ENCODE measurements at places on chromosomes 7 and 10.

GRCh38 chr7:138630059-138630610, 71.0 kb downstream of the SVOPL start:
- no peak for DNase-seq

- DNase-seq, result no peak
Observed at GRCh38 chr7:120156476-120156875, 116.5 kb upstream of the KCND2 start.

DNA sequence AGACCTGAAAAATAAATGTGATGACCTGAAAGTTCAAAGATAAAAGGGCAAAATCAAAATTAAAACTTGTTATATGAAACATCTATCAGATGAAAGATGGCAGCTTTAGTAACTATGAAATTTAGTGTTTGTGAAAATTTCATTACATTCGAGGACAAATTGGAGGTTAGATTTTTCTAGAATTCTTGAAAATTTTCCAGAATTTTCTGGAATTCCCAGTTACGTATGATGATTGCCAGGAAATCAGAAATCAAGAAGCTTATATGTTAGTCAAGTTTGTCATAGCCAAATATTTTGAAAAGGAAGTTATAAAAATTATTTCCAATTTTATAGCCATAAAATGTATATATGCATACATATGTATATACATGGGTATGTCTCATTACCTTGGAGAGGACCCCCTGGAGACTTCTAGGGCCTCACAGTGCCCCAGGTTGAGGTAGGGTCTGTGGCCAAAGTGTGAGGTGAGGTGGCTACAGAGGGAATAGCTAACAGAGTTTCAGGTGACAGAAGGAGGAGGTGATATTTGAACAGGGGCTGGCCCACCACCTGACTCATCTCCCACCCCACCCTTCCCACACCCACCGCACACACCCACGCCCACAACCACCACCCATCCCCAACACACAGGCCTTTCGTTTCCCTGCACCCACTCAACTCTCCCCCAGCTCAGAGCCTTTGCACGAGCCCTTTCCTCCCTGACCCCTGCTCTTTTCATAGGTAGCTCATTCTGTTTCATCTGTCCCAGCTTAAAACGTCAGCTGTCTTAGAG, 21.5 kb downstream of the C10orf105 start:
- DNase-seq, result no peak

DNA sequence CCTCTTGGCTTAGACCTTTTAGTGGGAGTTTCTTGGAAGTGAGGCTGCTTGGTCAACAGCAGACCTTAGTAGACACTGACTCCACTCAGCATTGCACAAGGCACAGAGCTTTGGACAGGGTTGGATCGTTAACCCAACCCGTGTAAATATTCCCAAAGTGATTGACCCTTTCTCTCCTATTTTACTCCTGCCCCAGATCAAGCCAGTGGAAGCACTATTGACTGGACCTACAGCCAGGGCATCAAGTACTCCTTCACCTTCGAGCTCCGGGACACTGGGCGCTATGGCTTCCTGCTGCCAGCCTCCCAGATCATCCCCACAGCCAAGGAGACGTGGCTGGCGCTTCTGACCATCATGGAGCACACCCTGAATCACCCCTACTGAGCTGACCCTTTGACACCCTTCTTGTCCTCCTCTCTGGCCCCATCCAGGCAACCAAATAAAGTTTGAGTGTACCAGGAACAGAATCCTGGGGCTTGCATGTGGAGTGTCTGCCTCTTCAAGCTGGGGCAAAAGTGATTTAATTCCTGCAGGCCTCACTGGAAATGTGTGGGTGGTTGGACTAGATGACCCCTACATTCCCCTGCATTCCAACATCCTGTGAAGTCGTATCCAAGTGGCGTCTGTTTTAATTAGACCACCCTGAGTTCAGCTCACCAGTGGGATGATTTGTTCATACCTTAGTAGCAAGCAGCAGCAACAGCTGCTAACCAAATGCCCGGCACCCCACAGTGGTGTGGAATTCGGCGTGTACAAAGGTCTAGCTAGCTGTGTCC, 7.5 kb downstream of the CPA1 start:
- DNase-seq, result no peak

DNA sequence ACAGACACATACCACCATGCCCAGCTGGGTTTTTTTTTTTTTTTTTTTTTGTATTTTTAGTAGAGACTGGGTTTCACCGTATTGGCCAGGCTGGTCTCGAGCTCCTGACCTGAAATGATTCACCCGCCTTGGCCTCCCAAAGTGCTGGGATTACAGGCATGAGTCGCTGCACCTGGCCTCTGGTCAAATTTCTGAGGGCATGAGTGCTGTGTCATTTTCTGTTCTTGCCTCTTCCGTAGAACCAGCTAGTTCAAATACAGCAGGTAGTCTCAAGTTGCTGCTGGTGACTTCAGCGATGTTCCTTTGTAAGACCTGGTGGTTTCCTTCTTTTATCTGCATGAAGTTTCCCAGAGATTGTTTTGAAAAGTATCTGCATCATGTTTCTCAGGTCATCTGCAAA, 134.8 kb upstream of the SHH start:
- DNase-seq, result no peak

DNA sequence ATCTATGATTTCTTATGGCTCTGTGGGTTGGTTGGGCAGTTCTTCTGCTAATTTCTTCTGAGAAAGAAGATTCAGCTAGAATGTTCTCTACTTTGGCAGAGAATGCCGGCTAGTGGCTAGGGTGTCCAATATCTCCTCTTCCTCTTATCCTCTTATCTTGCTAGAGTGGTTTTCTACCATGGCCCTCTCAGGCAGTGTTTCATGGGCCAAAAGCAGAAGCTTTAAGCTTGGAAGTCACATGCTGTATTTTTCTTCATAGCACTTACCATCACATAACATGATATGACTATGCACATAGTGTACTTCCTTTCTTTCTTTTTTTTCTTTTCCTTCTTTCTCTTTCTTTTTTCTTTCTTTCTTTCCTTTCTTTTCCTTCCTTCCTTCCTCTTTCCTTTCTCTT, 140.0 kb downstream of the ITGB8 start:
- DNase-seq, result no peak

- no peak for DNase-seq
Observed at GRCh38 chr7:141744131-141744530, 6.0 kb downstream of the SSBP1 start.

GRCh38 chr10:96685306-96685705, 35.0 kb downstream of the PIK3AP1 start:
- no peak for DNase-seq

GRCh38 chr7:89474456-89474855, 678.9 kb upstream of the TEX47 start:
- no peak for DNase-seq

GRCh38 chr10:11414314-11415038, 197.0 kb downstream of the USP6NL start:
- DNase-seq, result no peak

DNA sequence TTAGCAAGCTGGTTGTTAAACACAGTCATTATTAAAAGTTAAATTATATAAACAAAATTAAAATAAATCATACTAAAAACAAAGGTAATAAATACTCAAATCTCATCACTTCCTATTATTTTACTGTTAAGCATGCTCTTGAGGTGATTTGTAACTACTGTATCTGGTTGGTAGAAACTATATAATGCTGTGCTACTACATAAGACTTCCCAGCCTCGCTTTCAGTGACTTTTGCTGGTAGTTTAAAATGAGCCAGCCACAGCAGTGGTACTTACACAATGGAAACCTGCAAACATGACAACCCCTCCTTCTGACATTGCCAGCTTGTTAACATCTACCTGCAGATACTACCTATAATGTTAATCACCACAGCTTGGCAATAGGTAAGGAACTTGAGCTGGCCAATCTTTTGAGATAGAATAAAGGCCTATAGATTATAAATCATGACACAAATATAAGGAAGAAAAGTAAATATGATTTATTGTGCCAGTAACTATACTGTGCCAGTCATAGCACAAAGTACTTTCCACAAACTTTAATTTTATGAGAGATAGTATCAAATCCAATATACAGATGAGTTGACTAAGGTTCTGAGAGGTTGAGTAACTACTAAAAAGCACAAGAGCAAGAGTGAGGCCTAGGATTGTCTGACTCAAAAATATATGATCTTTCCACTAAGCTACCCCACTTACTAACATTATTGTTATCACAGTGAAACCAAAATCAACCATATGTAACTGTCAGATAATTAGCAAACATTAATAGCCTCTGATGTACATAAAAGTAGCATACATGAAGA, 181.1 kb upstream of the ASAH2 start:
- no peak for DNase-seq

GRCh38 chr7:98655611-98656010, 38.5 kb downstream of the NPTX2 start:
- no peak for DNase-seq

DNA sequence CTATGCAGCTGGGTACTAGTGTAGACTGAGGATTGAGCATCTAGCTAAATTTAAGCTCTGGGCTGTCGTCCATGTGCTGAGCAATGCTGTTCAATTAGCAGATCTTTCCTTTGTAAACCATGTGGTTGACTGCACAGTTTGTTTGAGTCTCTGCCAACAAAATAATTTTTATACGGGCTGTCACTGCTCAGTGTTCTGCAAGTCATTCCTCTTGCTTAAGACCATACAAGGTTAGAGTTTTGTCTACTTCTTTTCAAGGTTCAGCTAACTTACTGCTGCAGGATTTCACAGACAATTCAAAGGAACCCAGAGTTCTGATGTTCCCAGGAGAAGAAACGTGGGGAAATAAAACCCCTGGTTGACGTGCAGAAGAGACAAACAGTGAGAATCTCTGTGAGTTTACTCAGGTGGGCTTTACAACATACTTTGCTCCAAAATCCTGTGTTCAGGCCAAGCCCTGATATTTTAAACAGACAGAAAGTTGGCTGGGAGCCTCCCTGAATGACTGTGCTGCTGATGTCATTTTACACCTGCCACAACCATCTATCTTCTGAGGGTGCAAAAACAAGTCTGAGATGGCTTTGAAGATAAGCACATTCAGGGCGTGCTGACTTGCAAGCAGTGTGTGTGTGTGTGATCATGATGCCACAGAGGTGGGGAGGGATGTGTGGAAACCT, 177.1 kb upstream of the SVIL start:
- peak; percentile 3 for DNase-seq

GRCh38 chr10:130740166-130740565, 571.4 kb downstream of the TCERG1L start:
- DNase-seq, result no peak

GRCh38 chr7:127890726-127891125, 140.5 kb downstream of the LRRC4 start:
- no peak for DNase-seq

DNA sequence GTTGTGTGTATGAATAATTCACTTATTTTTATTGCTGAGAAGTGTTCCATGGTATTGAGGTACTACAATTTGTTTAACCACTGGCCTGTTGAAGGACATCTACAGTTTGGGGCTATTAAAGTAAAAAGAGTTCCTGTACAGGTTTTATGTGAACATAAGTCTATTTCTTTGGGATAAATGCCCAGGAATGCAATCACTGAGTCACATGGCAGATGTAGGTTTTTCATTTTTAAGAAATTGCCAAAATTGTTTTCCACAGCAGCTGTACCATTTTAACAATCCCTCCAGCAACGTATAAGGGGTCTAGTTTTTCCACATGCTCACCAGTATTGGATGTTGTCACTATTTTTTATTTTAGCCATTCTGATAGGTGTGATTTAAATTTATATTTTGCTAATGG, 243.9 kb downstream of the TNS3 start:
- no peak for DNase-seq

- DNase-seq, result no peak
Observed at GRCh38 chr10:6518791-6519429, 61.2 kb downstream of the PRKCQ start.

GRCh38 chr7:17900464-17900863, 39.8 kb downstream of the SNX13 start:
- no peak for DNase-seq

DNA sequence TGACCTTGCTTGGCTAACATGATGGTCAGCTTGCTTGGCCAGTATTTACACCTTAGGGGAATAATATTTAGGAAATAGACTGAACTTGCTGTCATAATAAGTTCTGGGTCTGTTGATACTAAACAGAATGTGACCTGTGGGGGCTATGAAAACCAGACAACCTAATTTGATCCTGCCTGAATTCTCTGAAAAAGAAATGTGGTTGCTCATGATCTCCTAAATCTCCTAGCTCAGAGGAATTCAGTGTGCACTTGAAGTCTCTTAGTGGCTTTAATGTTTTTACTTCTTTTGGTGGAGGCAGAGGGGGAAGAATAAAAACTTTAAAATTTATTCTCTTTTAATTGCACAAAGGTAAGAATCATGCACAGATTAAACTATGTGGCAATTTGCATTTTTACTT, 205.2 kb downstream of the SEC23IP start:
- DNase-seq, result no peak

DNA sequence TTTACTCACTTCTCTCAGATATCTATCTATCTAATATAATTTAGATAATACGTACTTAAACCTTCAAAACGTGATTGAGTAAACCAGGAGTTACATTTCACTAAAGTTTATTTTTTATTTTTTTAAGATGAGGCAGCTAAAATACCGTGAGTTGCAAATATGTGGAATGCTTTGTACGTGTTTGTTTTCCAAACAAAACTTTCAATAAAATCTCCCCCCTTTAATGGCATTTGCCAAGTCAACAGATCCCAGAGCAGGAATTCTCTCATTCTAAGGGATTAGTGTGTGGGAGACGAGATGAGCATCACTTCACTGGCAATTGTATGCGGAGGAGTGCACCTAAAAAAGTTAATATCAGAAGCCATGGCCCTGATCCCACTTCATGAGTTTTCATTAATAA, 53.7 kb upstream of the MAGI2 start:
- DNase-seq, result no peak

GRCh38 chr10:49333192-49333591, 34.2 kb downstream of the C10orf71 start:
- no peak for DNase-seq

DNA sequence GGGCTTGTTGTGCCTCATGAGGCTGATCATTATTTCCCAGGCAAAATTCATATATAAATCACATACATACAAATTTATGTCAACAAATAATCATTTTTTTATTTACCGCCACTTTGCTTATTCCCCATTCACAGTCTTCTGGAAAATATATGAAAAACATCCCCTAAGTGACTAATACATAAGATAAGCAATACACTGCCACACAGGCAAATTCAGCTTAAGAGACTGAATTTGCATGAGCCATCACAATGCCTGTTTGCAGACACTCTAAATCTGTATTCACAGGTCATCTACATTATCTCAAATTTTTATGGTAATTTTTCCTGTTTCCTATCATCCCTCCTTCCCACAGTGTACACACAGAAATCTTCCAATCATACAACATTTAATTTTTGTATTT, 13.2 kb downstream of the OSBPL3 start:
- DNase-seq, result no peak

GRCh38 chr10:31782701-31783100, 145.9 kb downstream of the ARHGAP12 start:
- DNase-seq, result no peak

DNA sequence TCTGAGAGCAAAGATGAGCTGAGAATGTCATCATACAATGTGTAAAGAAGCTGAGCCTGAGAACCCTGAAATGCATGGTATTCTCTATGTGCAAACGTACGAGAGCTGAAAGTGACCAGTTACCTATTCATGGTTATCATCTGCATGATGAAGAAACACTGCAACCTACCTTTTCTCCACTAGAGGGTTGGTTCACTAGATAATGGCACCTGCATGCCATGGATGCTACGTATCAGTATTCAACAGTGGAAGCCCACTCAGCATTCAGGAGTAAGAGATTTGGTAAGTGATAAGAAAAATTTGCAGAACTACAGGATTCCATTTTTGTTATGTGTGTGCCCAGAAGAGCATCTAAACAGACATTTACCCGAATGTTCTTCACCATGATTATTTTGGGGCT, 145.4 kb downstream of the PTPRN2 start:
- DNase-seq, result no peak

- DNase-seq, result no peak
Observed at GRCh38 chr7:111162692-111163091, 71.8 kb downstream of the LRRN3 start.

- DNase-seq, result no peak
Observed at GRCh38 chr7:45594745-45595535, 20.8 kb downstream of the ADCY1 start.

Data from stimulated activated CD4-positive, alpha-beta T cell treated with anti-CD3 and anti-CD28 coated beads, Interleukin-2, amount 100 ng/mL, for 48 hours (primary cell).